ENCODE measurements at places on chromosomes 4 and X.

DNA sequence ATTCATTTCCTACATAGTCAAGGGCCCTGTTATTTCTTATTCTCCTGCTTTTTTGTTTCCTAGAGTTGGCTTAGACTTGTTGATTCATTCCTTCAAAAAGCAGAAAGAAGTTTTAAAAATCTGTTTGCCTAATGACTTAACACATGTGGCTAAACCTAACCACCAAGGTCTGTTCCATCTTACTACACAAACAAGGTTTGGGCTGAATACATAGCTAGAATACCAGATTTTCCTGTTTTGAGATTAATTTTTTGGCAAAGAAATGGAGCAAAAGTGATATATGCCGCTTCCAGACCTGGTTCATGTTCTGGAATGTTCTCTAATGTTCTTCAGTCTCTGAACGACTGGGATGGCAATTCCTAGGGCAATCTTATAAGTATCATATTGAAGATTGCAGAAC is 7.4 kb upstream of the CAMK2D start:
- DNase-seq = no peak

GRCh38 chr4:19005211-19005610 is 983.7 kb upstream of the LCORL start:
- DNase-seq = no peak

GRCh38 chrX:134885336-134886001 is 105.3 kb upstream of the SMIM10 start:
- DNase-seq = no peak

DNA sequence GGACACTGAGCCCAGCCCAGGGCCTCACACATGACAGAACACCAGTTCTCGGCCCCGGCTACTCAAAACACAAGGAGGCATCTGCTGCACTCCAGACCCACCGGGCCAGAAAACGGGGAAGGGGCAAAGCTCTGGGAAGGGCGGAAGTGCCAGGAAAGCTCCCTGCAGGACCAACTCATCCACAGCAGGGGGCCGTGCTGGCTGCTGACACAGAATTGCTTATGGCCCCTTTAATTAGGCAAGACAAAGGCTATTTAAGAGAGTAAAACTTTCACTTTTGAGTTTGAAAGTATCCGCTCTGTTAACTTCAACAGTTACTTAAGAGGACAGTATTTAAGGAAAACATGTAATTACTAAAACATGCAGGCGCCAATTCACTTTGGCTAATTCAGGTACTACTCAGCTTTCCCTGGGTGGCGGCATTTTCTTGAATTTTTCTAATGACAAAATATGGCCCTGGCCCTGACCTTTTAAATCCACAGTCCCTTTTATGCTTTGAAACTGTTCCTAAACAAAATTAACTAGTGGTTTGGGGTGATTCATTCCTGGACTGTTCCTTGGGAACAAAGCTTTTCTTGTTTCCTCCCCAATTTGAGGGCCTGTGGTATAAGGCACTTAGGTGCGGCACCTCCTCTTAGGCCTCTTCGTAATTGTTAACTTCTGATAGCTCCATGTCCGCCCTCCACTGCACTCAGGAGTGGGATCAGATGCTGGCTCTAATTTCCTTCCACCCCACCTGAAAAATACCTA is 40.4 kb downstream of the NSG1 start:
- DNase-seq = no peak

GRCh38 chr4:152448038-152448707 is 87.7 kb downstream of the FBXW7 start:
- peak; percentile 8 for DNase-seq

DNA sequence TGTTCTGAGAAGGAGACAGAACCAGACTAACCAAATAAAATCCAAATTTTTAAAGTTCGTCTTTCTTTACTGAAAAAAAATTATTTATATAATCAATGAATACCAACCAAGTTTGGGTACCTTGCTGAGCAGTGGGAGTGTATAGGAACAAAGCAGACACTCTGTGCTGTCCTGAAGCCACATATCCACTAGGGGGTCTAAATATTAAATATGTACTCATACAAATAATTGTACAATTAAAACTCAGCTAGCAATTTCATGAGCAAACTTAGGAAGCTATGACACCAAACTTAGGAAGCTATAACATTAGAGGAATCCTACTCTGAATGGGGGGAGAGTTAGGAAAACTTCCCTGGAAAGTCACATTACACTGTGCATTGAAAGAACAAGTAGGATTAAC is 582.0 kb upstream of the EPHA5 start:
- DNase-seq = no peak

GRCh38 chrX:308821-309520 is 9.6 kb downstream of the GTPBP6 start:
- no peak for DNase-seq

- no peak for DNase-seq
Observed at GRCh38 chr4:134501973-134502643, 300.5 kb upstream of the PABPC4L start.

DNA sequence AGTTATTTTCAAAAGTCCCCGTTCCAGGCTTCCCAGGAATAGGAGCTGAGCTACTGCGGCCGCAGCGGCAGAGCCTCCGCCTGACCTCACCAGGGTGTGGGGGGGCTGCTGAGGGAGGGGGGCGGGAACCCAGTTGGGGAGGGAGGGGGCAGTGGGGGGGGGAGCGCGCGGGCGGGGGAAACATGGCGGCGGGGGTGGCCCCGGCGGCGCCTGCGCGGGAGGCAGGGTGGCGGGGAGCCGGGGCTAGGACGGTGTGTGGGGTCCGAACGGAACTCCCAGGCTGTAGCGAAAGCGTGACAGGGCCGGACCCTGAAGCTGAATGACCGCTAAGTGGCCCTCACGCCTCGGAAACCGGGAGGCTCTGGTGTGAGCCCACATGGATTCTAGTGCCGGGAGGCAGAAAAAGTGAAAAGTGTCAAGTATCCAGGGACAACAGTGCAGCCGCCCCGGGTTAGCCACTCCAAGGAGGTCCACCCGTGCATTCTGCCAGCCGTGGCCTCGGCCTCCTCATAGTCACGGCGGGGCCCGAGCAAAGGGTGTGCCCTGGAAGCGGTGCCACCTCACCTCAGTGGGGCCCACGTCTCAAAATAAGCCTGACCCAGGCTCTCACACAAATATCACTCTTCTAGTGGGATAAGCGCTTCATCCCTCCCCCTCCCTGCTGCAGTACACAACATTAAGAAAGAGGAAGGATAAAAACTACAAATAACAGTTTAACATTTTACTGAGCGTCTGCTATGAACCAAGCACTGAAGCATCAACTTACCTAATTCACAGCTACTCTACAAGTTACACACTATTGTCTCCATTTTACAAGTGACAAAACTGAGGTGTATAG is at the start of gene KLHL13:
Gene KLHL13 (minus strand): TSS at position 98 of the 838 bp plus-strand sequence. CDS start 88,337 bp downstream, outside the sequence.
- peak; percentile 20 for DNase-seq

- peak; percentile 15 for DNase-seq
Observed at GRCh38 chr4:169723207-169723965, 34.4 kb downstream of the HPF1 start.

GRCh38 chr4:90995996-90996395 is 868.8 kb downstream of the CCSER1 start:
- DNase-seq = no peak

- DNase-seq = no peak
Observed at GRCh38 chr4:77235289-77235854, 78.4 kb downstream of the CCNG2 start.

DNA sequence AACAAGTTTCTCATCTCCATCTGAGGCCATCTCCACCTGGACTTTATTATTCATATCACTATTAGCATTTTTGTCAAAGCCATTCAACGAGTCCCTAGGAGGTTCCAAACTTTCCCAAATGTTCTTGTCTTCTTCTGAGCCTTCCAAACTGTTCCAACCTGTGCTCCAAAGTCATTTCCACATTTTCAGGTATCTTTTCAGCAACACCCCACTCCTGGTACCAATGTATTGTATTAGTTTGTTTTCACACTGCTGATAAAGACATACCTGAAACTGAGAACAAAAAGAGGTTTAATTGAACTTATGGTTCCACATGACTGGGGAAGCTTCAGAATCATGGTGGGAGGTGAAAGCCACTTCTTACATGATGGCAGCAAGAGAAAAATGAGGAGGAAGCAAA is 385.4 kb upstream of the GATB start:
- DNase-seq = no peak

DNA sequence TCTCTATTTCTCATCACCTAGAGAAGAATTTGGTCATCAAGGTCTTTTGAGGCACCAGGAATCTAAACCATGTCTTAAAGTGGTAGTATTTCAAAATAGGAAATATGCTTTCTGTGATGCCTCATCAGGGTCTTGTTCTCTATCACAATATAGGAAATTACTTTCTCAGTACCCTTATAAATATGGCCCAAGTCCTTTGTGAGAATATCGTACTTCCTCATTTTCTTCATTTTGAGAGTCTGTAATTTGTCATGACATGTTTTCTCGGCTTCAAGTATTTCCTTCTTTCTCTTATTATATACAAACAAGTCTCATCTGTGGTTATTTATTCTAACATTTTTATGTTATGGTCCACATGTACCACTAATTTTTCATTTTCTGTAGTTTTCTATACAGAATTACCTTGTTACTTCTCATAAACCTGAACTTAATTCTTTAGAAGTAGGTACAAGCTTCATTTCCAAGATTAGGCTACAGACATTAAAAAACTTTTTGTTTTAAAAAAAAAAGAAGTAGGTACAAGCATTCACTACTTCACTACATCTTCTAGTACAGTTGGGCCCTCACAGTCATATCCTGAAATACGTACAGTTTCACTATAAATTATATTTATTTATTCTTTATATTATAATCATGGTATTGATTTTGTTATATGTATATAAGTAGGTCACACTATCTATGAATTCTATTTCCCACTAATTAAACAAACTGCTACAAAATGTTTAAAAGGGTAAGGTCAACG is 54.4 kb downstream of the KLHL13 start:
- DNase-seq = no peak

GRCh38 chrX:142184756-142185602 is 20.1 kb downstream of the MAGEC2 start:
- no peak for DNase-seq

- no peak for DNase-seq
Observed at GRCh38 chrX:16222151-16222550, 54.9 kb downstream of the MAGEB17 start.

GRCh38 chr4:99405433-99406115 is 29.6 kb downstream of the ADH7 start:
- peak; percentile 82 for DNase-seq

- DNase-seq = peak; percentile 32
Observed at GRCh38 chr4:96352051-96352517, 512.2 kb downstream of the PDHA2 start.

DNA sequence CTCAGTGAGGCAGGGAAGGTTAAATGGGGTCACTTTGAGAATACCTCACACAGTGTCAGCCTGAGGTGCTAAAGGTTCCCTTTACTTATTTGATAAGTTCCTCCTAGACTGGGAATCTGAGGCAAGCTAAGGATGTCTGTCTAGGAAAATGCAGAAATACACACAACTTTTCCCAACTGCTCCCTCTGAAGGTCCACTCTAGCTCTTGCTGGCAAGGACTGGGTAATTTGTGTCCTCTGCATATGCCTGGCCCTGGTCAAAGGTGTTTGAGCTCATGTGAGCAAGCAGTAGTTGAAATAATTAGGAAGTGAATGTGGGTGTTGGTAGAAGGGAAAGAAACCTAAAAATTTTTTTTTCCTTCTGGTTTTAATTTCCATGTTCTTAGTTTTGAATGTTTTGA is 21.3 kb downstream of the TXLNG start:
- no peak for DNase-seq

DNA sequence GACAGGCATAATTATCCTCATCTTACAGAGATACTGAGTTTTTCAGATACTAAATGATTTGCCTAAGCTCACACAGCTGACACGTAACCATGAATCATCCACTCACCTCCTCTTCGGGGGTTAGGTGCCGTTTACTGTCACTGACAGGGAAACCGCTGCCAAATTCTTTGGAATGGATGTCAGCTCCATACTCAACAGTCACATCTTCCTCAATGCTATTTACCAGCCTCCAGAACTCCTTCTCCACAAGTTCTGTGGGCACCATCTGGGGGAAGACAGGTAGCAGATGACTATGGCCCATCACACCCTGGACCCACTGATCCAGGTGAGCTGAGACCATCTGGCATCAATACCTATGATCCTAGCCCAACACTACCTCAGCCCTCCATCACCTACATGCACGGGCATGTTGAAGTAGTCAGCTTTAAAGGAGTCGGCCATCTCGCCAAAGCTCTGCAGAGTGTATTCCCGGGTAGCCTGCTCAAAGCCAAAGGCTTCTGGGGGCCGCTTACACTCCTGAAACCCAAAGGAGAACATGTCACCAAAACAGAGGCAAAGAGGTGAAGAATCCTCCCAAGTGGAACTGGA is 13.5 kb downstream of the KDM5C start:
- DNase-seq = no peak

DNA sequence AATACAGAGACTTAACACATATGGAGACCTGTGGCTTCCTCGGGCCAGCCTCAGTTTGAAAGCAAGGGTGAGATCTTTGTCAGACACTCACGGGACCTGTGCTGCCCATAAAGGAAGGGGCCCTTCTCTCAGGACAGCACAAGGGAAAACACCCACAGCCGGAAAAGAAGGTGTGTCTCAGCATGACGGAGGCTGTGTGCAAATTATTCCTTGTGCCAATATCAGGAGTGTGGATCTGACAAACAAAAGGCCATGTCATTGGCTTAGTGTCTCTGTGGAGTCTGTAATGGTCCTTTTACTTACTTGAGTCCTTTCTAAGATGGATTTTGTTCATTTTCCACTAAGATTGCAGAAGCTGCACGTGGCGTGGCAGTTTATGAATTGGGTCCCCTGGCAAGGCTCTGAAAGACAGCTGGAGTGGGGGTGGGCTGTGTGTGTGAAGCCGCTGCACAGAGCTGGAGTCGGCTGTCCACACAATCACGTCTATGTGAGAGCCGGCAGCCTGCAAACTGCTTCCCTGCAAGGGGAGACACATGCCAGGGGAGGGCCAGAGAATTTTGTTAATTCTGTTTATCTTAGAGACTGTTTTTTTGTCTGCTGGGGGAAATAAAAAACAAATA is 1.9 kb downstream of the ENPP6 start:
- peak; percentile 47 for DNase-seq

- DNase-seq = no peak
Observed at GRCh38 chrX:111483135-111483534, 28.3 kb upstream of the SERTM2 start.

GRCh38 chr4:6855692-6856297 is 53.8 kb upstream of the TBC1D14 start:
- no peak for DNase-seq

- no peak for DNase-seq
Observed at GRCh38 chr4:123449362-123449761, 52.8 kb downstream of the SPRY1 start.

Data from brain (organoid and tissue), 16 donors.